ENCODE measurements at places on chromosomes 5 and 9. TPM values are rescaled to one million over a fixed set of nuclear protein-coding genes. Genes with fewer than 3 reads are reported as not detected.

KLHL3 gene
- 3.6 TPM for total RNA-seq

PCDHA8 gene
- 0.07 TPM for total RNA-seq

PCDHGA5 gene
- 2.3 TPM for total RNA-seq

CCDC180 gene
- total RNA-seq, result 0.76 TPM

PCDHB4 gene
- 0.20 TPM for total RNA-seq
